ENCODE measurements at places on chromosomes 5 and 9. TPM values are rescaled to one million over a fixed set of nuclear protein-coding genes. Genes with fewer than 3 reads are reported as not detected.

DNA sequence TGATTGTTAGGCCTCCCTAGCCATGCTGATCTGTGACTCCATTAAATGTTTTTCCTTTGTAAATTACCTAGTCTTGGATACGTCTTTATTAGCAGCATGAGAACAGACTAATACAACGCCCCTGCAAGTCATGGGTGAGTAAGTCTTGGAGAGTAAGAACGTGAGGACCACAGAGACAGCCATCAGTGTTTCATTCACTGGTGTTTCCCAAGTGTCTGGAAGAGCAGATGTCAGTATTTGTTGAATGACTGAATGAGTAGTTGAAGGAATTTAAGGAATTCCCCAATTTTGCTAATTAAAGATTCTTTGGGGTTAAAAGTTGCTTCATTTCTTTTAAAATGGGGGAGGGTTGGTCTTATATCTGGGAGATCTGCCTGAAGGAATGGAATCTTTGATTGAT is 178.8 kb downstream of the TRIO start:
- H3K4me3 ChIP-seq: no peak overlapping the region
- DNase-seq: no peak
- peaks cover 27% of the 10 kb centered on the region for H3K36me3 ChIP-seq
- no peaks in the 10 kb centered on the region for H3K4me1 ChIP-seq

DNA sequence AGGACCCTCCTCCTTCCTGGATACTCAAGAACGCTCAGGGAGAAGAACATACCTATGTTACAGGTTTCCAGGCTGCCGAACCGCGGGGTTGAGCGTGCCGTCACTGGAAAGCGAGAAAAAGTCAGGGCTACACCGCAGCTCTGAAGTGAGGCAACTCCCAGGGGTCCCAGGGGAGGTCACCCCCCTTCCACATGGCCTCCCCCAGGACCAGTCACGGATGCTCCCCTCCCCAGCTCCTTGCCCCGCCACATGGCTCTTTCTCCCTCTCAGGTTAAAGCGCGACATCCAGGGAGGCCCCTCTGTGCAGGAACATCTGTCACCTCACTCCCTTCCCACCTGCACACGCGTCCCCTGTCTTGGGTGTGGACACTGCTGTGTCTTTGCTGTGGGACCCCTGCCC is 44.0 kb upstream of the ZNF354A start:
- no peaks in the 10 kb centered on the region for H3K4me1 ChIP-seq
- H3K4me3 ChIP-seq: no peak overlapping the region
- DNase-seq: no peak
- H3K36me3 ChIP-seq: no peaks in the 10 kb centered on the region
- no peaks in the 10 kb centered on the region for H3K27me3 ChIP-seq

DNA sequence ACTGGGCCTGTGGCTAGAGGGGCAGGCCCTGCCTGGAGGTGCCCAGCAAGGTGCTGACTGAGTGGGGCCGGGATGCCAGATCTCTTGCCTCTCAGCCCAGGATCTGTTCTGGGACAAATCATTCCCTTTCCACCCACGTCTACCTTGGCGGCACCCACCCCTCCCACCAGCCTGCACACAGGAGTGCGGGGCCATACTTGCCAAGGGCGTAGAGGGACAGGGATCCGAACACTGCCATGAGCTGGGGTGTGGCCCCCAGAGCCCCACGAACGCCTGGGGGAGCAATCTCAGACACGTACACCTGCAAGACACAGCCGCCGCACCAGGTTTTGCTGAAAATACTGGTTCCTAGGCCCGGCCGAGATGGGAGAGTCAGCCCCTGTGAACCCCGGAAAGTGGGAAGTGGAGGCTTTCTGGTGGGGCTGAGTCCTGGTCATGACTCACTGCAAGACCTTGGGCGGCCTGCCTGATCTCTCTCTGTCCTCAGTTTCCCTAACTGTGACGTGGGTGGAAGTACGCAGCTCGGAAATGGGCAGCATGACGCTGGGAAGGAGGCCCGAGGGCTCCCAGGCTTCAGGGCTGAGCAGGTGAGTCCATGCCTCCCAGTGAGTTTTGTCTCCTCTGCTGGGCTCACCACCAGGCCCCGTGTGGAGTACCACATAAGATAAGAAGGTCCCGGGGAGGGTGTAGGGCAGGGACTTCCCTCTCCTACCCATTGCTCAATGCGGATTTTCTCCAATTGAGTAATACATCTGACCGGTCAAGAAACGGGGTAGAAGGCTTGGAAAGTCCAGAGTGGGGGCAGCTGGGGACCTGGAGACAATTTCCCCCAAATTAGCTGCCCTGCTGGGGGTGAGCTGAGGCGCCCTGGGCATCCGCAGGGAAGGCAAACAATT is 2.6 kb downstream of the SLC2A6 start:
- H3K4me1 ChIP-seq: peaks cover 17% of the 10 kb centered on the region
- no peak overlapping the region for H3K4me3 ChIP-seq
- H3K36me3 ChIP-seq: no peaks in the 10 kb centered on the region
- H3K27me3 ChIP-seq: no peaks in the 10 kb centered on the region
- H3K27ac ChIP-seq: no peak overlapping the region
- no peak for DNase-seq

DNA sequence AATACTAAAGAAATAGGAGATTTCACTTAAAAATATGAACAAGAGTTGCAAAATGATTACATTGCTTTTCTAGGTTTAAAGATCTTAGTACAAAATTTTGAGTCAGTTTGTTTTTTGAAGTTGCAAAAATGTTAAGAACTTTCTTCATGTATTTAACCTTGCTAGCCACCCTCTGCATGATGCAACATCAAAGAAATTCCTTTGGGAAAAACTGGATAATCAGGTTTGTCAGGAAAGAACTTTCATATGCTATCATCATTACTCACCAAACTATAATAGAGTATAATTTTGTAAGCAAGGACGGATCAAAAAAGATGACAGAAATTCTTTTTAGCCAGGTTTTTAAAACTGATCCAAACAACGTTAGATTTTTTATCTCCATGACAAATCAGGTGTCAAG is 116.9 kb upstream of the MRPS30 start:
- DNase-seq: peak; percentile 87
- no peaks in the 10 kb centered on the region for H3K36me3 ChIP-seq
- H3K4me3 ChIP-seq: peak overlapping the region; percentile 19

- no peak for DNase-seq
- H3K4me3 ChIP-seq: no peak overlapping the region
- H3K36me3 ChIP-seq: peaks cover 4% of the 10 kb centered on the region
- H3K27me3 ChIP-seq: no peaks in the 10 kb centered on the region
- peak overlapping the region; percentile 69 for H3K27ac ChIP-seq
These were observed 16.4 kb upstream of the SPINK6 start for GRCh38 chr5:148186248-148187003.

DNA sequence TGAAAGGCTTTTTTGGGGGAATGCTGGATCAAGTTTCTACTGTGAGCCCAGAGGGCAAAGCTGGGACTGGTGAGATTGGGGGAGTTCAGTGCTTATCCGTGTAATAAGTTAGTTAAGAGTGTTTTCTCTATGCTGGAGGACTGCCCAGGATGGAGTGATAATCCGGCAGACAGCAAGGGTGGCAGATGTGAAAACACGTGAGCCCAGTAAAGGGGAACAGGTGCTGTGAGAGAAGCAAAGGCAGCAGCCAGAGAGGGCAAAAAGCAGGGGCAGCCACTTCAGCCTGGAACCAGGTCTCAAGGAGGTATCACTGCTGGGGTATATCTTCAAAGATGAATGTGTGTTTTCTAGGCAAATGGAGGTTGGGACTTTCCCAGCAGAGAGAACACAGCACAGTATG is 53.9 kb downstream of the GALNT10 start:
- H3K36me3 ChIP-seq: no peaks in the 10 kb centered on the region
- no peaks in the 10 kb centered on the region for H3K4me1 ChIP-seq
- no peak overlapping the region for H3K27ac ChIP-seq
- H3K4me3 ChIP-seq: no peak overlapping the region
- no peak for DNase-seq

DNA sequence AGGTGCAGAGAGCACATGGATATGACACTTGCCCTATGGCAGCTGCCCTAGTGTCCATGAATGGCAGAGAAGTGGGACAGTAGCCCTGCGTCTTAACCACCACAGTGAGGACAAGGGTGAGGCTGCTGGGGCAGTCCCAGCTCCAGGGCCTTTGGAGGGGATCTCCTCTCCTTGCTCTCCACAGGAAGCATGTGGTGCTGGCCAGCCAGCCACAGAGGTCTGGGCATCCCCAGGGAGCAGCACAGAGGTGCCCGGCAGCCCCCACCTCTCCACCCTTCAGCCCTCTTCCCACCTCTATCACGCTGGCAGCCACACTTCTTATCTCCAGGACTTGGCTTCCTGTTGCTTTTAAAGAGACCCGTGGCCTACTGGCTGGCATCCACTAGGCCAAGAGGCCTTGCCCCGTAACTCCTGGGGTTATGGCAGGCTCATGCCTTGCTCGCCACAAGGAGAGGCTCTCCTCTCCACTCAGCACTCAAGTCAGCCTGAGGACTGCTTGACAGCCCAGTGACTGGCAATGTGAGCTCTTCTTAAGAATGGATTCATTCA is 21.9 kb downstream of the CSF2 start:
- no peak overlapping the region for H3K4me3 ChIP-seq
- H3K27ac ChIP-seq: peak overlapping the region; percentile 76
- peaks cover 47% of the 10 kb centered on the region for H3K4me1 ChIP-seq
- no peak for DNase-seq
- H3K36me3 ChIP-seq: no peaks in the 10 kb centered on the region
- H3K27me3 ChIP-seq: no peaks in the 10 kb centered on the region

DNA sequence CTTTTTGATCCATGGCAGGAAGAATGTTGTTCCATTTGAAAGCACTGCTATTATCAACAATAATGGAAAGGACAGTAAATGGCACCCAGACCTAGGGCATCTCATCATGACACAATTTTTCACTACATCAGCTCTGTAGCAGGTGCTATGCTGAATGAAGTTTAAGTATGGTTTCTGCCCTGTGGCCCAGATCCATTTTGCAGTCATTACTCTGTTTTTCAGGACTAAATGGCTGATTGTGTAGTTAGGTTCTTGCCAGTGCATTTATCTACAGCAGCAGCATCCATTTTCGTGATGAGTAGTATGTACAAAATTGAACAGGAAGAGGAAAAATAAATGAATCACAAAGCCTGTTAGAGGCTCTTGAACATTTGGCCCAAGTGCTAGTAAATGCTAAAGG is 270.5 kb upstream of the CD180 start:
- no peak for DNase-seq
- H3K27me3 ChIP-seq: no peaks in the 10 kb centered on the region
- H3K27ac ChIP-seq: no peak overlapping the region
- H3K36me3 ChIP-seq: no peaks in the 10 kb centered on the region
- H3K4me1 ChIP-seq: no peaks in the 10 kb centered on the region

- no peaks in the 10 kb centered on the region for H3K36me3 ChIP-seq
- H3K27ac ChIP-seq: no peak overlapping the region
- H3K4me3 ChIP-seq: no peak overlapping the region
These were observed 29.9 kb downstream of the RAPGEF6 start for GRCh38 chr5:131605086-131605485.

GRCh38 chr9:109448223-109448622 is 49.9 kb downstream of the PTPN3 start:
- H3K36me3 ChIP-seq: peaks cover 20% of the 10 kb centered on the region
- no peaks in the 10 kb centered on the region for H3K27me3 ChIP-seq
- no peak overlapping the region for H3K27ac ChIP-seq
- no peak overlapping the region for H3K4me3 ChIP-seq
- DNase-seq: no peak
- peaks cover 33% of the 10 kb centered on the region for H3K4me1 ChIP-seq

DNA sequence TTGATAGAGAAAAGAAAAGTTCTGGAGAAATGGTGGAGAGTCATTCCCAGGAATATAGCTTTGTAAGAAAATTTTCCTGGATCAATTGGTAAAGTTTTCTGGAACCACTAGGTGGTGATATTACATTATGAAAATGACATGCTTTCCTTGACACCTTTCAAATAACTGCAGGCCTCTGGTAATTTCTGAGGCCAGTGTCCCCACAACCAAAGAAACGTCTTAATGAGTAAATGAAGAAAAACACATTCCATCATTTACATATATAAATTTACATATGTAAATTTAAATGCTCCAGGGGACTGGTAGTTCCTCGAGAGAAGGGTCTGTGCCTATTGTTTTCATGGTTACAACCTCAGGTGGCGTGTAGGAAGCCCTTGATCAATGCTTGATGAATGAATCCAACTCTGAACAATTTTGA is 17.2 kb upstream of the RGS3 start:
- H3K4me1 ChIP-seq: no peaks in the 10 kb centered on the region
- no peaks in the 10 kb centered on the region for H3K27me3 ChIP-seq
- DNase-seq: no peak

DNA sequence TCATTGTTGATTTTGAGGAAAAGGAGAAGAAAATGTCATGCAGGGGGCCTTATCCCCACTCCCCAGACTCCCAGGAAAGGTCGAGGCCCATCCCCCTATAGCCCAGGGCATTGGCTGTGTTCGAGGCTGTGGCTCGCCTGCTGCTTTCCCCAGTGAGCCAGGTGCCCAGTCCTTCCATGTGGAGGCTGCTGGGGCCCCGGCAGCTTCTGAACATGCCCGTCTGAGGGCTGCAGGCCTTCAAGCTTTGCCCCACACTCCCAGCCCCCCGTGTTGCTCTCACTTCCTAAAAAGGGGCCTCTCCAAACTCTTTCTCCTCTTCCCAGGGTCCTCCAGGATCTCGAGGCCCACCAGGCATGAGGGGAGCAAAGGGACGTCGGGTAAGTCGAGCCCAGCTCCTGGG is 64.7 kb upstream of the ORM1 start:
- H3K4me1 ChIP-seq: no peaks in the 10 kb centered on the region
- no peaks in the 10 kb centered on the region for H3K36me3 ChIP-seq
- H3K4me3 ChIP-seq: no peak overlapping the region
- H3K27ac ChIP-seq: no peak overlapping the region
- H3K27me3 ChIP-seq: peaks cover 38% of the 10 kb centered on the region
- no peak for DNase-seq

DNA sequence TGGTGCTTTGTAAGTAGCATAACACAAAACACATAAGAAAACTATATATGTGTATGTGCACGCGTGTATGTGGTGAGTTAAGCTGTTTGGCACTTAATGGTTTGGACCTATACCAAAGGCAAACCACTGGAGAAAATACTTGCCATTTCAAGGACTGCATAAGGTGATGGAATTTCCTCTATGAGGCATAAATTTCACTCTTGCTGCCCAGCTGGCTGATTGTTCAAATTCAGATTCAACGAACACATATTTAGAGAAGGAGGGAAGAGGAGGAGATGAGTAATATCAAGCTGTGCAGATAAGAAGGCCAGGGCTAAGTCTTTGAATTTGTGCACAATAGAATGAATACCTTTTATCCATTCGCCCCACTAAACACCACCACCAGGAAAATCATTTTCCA is 470.6 kb upstream of the MPDZ start:
- no peaks in the 10 kb centered on the region for H3K27me3 ChIP-seq
- H3K4me1 ChIP-seq: no peaks in the 10 kb centered on the region
- H3K27ac ChIP-seq: no peak overlapping the region
- DNase-seq: peak; percentile 77

GRCh38 chr5:307306-307705 is 14.2 kb upstream of the AHRR start:
- H3K4me1 ChIP-seq: no peaks in the 10 kb centered on the region
- H3K27me3 ChIP-seq: no peaks in the 10 kb centered on the region
- no peak overlapping the region for H3K27ac ChIP-seq
- DNase-seq: no peak
- peaks cover 8% of the 10 kb centered on the region for H3K36me3 ChIP-seq
- no peak overlapping the region for H3K4me3 ChIP-seq

POLE3 gene
- total RNA-seq: 53.8 TPM

FAM169A gene
- 3.9 TPM for total RNA-seq

CCNH gene
- 38.5 TPM for total RNA-seq

GARNL3 gene
- total RNA-seq: 18.1 TPM

PCDHB12 gene
- total RNA-seq: not detected

PCDHA1 gene
- not detected for total RNA-seq

GABRA1 gene
- total RNA-seq: not detected

Measured in PC-9 (cell line).